ENCODE measurements at places on chromosomes 6 and 20.

GRCh38 chr6:21071780-21072468, 521.6 kb upstream of the SOX4 start:
- DNase-seq = no peak

DNA sequence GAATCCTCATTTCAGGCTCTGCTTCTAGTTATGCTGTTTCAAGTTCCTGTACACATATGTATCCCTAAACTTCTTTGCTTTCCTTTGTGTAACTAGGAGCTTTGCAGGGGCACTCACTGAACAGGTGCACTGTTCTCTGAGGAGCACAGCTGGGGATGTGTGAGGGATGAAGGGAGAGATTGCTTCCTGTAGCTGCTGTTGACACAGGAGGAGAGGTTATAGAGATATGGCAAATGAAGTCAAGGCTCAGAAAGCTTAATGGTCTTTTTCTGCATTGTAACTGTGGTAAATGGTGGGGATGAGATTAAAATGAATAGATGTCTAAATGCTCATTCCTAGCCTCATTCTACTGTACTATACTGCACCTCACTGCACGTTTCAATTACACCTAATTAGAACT, 454.3 kb downstream of the BTBD3 start:
- no peak for DNase-seq

GRCh38 chr6:30002871-30003270, 58.2 kb upstream of the POLR1H start:
- DNase-seq = no peak

GRCh38 chr20:49965781-49966305, 16.9 kb upstream of the SNAI1 start:
- DNase-seq = no peak

Measured in A549 (cell line).